T-helper 2 cell treated with Interferon-gamma antibody and Interleukin-4, amounts not matched to agents 5 μg/mL and 100 μg/mL, for 36 hours (primary cell): ENCODE measurements at places on chromosomes 16 and 17.

GRCh38 chr17:45895969-45896785, 1.8 kb downstream of the MAPT start:
- DNase-seq: no peak

- no peak for DNase-seq
Observed at GRCh38 chr17:4426499-4427208, 7.1 kb upstream of the SPNS3 start.

- no peak for DNase-seq
Observed at GRCh38 chr16:11476676-11477075, 110.0 kb downstream of the LITAF start.

- DNase-seq: no peak
Observed at GRCh38 chr16:4387781-4388180, 16.1 kb downstream of the VASN start.

DNA sequence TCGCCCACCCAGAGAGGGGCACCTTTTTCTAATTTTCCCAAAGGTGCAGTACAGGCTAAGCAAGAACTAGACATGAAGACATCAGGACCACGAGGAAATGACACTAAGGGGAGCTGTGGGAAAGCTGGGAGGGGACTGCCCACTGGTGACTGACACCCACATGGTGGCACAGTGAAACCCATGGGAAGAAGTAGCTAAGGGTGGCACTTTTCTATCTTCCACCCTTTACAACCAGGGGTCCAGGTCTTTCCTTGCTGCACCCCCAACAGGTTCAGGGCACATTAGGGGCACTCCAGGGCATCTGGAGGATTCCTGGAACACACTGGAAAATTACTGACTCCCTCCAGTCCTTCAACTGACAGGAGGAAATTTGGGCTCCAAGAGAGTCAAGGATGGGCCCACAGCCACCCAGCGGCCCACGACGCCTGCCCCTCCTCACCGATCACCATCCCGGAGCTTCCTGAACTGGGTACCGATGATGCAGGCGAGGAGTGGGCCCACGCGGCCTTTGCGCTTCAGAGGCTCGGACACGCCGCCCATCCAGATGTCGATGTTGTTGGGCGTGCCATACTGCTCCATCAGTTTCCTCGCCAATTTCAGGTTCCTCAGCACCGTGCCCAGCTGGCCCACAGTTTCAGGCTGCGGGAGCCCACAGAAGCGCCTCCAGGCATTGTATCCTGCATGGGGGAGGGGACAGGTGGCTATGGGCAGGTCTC, 9.4 kb downstream of the MPO start:
- DNase-seq: no peak

GRCh38 chr16:12387786-12388185, 411.3 kb downstream of the SNX29 start:
- no peak for DNase-seq

DNA sequence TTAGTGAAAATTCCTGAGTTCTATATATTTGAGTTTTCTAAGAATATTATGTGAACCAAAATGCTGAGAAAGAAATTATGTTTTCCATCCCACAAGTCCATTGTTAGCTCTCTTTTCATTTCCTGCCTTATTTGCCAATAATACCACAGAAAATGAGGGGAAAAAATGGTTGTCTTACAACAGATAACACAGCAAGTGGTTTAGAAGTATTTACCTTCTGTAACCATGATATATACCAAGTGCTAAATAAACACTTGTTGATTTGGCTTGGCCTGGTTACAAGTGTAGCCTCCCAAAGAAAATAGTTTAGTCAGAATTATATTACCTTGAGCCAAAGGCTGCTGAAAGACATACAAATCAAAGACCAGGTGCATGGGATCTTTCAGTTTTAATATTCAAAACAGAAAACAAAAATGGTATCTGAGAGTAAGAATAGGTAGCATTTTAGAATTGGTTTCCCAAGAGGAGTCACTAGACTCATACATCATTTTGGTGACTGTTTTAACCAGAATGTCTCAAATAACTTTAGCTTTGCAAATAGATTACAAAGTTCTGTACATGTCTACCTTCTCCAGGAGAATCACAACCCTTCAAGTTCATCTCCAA, 439.8 kb upstream of the DYNLRB2 start:
- DNase-seq: no peak

GRCh38 chr16:17532338-17532995, 61.7 kb upstream of the XYLT1 start:
- no peak for DNase-seq

DNA sequence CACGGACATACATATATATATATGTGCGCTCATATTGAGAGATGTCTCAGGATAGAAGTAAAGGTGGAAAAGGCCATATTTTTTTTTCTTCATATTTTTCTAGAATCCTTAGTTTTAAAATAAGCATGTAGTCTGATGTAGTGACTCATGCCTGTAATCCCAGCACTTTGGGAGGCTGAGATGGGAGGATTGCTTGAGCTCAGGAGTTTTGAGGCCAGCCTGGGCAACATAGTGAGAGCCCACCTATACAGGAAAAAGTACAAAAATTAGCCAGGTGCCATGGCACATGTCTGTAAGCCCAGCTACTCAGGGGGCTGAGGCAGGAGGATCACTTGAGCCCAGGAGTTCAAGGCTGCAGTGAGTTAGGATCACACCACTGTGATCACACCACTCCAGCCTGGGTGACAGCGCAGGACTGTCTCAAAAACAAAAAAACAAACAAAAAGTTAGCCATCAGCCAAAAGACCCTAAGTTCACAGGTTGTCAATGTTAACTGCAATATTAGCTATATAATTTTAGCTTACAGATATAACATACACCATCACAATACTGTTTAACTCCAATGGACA, 10.4 kb downstream of the ZNF652 start:
- no peak for DNase-seq

DNA sequence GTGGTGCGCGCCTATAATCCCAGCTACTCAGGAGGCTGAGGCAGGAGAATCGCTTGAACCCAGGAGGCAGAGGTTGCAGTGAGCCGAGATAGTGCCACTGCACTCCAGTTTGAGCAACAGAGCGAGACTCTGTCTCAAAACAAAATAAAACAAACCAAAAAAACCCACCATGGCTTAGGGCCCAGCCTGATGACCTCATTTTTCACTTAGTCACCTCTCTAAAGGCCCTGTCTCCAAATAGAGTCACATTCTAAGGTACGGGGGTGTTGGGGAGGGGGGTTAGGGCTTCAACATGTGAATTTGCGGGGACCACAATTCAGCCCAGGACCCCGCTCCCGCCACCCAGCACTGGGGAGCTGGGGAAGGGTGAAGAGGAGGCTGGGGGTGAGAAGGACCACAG, 1.4 kb upstream of the STH start:
- no peak for DNase-seq

- peak; percentile 44 for DNase-seq
Observed at GRCh38 chr17:10646392-10646990, 10.6 kb downstream of the MYH3 start.

DNA sequence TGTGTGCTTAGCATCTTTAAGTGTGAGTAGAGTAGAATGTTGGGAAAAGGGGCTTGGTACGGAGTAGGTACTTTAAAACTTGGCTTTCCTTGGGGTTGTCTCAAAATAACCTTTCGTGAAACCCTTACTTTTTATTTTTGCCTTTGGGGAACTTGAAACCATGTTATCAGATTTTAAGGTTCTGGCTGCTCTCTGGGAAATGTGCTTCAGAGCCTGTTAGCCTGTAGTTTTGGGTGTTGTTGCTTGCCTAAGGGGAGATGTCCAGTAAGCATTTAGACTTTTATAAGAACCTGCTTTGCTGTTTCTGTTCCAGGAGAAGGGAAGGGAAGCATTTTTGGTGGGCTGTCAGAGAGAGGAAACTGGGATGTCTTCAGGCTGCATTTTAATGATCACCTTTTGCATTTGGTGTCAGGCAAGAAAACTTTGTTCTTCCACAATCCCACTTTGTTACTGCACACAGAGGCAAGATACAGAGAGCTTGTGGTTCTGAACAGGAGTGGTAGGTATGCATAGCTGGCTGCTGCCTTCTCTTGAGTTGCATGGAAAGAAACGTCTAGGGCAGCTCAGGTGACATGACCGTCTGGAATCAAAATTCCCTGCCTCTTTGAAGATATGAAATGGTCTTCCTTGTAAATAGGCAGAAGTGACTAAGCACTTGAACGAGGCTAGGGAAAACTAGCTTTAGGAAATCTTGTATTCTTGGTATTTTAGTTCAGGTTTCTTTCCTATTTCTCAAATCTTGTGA, 1.7 kb downstream of the RABEP1 start:
- DNase-seq: no peak

DNA sequence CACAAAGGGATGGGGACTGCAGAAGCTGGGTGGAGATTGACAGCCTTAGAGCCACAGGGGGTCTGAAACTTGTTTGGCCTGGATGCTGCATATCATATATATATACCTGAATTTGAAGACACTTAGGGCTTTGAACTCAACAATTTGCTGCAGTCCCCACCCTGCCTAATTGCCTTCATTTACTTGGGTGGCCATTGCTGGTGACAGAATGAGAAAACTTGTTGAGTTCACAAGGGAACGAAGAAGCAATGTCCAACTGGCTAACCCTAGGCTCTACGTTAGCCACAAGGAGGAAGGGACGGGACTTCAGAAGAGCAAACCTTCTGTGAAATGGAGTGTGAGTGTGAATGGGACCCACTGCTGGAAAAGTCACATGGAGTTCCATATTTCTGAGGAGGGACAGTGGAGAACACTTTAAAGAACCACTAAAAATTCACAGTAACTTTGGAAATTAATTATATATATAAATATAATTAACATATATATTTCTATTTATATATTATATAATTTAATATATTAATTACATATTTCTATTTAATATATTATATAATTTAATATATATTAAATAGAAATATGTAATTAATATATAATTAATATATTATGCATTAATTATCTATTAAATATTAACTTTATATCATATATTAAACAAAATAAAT, 215.3 kb upstream of the SOX9 start:
- DNase-seq: no peak

GRCh38 chr17:48726114-48726915, 2.2 kb downstream of the HOXB13 start:
- DNase-seq: no peak

DNA sequence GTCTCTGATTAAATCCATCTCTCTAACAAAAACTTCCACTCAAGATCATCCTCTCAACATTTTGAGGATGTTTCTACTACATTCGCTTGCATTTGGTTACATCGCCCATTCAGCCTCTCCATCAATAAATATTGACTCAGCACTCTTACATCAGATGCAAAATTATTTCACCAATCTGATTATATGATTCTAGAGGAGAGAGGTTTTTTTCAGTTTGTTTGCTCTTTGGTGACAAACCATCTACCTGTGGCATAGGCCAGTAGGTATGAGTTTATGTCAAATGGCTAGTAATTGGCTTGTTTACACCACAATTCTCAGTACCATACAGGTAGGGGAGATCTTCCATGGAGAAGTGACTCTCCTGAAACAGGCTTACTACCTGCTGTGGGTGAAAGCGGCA, 52.3 kb downstream of the TOX3 start:
- DNase-seq: no peak

- no peak for DNase-seq
Observed at GRCh38 chr17:8952191-8952590, 13.3 kb downstream of the PIK3R5 start.

DNA sequence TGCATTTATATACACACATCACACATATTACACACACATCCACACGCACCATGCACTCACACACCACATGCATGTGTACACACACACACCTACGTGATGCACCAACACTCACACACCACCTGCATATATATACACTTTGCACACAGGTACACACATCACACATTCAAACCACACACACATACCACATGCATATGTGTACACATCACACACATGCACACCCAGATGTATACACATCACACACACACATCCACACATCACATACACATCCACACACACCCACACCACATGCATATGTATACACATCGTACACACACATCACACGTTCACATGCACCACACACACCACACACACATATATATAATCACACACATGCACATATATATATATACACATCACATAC, 281.8 kb downstream of the IRF8 start:
- DNase-seq: no peak

DNA sequence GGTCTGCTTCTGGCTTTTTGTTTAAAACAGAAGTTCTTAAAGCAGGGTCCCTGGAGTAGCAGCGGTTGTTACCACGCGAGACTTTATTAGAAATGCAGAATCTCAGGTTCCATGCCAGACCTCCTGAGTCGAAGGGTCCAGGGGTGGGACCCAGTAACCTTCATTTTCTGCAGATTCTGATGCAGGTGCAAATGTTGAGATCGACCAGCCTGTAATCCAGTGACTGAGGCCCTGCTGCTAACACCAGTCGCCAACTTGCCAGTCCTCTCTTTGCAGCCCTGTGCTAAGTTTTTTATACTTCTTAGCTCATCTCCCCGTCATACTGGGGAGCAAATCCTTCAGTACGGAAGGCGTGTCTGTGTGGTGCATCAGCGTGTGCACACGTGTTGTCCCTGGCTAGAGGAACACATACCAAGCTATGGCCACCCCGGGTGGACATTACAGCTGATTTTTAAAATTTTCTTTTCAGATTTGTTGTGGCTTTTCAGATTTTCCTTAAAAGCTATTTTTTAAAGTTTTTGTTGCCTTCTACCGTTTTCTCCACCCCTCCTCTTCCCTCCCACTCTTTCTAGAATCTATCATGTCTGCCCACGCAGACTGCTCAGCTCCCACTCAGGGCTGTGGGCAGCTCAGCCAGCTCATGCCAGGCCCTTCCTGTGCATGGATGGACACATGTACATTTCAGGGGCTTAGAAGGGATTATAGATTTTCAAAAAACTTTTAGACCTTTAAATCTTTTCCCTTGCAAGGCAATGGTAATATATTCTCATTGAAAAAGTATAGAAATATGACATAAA, 57.7 kb downstream of the MEAK7 start:
- no peak for DNase-seq

- no peak for DNase-seq
Observed at GRCh38 chr16:88195269-88195705, 187.5 kb upstream of the ZNF469 start.

GRCh38 chr17:39027455-39028035, 60.3 kb upstream of the FBXO47 start:
- no peak for DNase-seq

- no peak for DNase-seq
Observed at GRCh38 chr16:12898551-12898950, 2.8 kb upstream of the SHISA9 start.
